ENCODE measurements at places on chromosomes 4 and X.

DNA sequence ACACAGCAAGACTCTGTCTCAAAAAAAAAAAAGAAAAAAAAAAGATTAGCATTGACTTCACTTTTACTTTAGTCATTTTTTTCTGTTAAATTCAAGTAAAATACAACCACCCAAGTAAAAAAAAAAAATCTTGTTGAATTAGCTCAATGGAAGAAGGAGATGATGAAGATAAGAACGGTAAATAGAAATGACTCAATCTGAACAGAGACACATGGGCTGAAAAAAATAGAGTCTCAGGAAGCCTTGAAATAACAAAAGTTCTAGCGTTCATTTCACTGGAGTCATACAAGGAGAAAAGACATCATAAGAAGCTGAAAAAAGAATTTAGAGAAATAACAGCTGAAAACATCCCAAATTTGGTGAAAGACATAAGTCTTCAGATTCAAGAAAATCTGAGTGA, 75.5 kb downstream of the CASP3 start:
- no peak for DNase-seq

- DNase-seq: no peak
Observed at GRCh38 chr4:27000820-27001219, 140.2 kb downstream of the STIM2 start.

DNA sequence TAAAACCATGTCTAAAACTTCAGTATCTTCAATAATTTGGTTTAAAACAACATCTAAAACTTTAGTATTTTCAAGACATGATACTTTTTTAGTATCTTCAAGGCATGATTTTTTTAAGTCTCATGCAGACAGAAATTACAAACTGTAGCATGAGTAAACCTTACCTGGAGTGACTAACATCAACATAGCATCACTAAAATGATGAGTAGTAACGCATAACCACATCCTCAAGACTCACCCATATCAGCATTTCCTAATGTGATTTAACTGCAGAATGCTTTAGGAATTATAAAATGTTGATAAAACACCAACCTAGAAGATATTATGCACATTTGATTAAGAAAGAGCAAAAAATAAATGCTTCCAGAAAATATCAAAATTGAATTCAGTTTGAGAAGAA, 19.7 kb upstream of the EDNRA start:
- no peak for DNase-seq

- DNase-seq: no peak
Observed at GRCh38 chr4:38781854-38782261, 932 bp downstream of the TLR10 start.

GRCh38 chr4:39655876-39656275, 17.2 kb upstream of the SMIM14 start:
- DNase-seq: no peak

DNA sequence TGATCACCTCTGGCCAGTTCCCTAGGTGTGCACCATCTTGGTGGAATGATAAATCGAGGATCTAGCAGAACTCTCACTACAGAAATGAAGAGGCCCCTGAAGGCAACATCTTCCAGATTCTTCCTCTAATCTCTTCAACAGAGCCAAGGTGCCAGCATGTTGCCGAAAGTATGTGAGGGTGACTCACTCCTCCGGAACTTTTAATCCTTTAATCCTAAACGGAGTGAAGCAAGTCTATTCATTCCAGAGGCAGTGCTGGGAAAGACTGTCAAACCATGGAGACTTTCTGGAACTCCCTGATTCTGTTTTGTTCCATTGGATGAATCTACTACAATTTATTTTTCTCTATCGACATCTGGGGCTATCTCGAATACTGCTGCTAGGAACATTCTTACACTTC, 68.7 kb downstream of the SUPT20HL2 start:
- DNase-seq: no peak

GRCh38 chr4:187739771-187740170, 255.8 kb upstream of the ZFP42 start:
- no peak for DNase-seq

DNA sequence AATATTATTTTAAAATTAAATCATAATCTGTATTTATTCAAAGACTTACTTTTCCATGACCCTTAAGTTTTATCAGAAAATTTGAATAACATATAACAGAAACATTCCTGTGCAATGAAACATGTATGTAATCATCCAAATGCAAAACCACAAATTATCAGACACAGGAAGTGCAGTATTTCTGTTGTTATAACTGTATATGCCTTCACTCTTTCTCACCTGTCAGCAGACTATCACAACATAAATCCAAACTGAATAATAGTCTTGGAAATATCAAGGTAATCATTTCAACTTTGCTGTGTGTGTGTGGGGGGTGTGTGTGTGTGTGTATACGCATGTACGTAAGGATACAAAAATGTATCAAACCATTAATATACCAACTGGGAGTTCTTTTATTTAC, 285.9 kb downstream of the SLC7A11 start:
- DNase-seq: no peak

DNA sequence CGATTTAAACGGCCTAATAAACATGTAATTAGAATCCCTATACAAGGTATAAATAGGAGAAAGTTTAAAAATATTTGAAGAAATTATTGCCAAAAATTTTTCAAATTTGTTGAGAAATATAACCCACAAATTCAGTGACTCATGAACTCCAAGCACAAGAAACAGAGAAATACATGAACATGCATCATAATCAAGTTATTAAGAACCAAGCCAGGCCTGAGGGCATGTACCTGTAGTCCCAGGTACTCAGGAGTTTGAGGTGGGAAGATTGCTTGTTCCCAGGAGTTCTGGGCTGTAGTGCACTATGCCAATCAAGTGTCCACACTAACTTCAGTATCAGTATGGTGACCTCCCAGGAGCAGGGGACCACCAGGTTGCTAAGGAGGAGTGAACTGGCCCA, 341.9 kb downstream of the CAMK2D start:
- no peak for DNase-seq

DNA sequence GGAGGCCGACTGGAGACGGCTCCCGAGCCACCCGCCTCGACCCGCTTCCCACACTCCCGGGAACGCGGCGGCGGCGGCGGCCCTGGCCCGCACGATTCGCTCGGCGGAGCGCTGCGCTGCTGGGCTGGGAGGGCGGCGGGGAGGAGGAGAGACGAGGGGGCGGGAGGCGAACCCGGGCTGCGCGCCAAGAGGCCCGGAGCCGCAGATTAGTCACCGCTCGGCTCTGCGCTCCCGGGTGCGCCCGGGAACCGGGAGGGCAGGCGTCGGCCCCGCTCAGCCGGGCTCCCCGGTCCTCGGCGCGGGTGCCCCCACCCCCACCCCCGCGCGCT, 11.2 kb upstream of the BCOR start:
- DNase-seq: no peak

Data from stimulated activated CD8-positive, alpha-beta memory T cell treated with anti-CD3 and anti-CD28 coated beads, Interleukin-12 subunit alpha, Interleukin-12 subunit beta, amount 100 ng/mL, for 1 hour (primary cell).